ENCODE measurements at places on chromosomes 1 and 21.

DNA sequence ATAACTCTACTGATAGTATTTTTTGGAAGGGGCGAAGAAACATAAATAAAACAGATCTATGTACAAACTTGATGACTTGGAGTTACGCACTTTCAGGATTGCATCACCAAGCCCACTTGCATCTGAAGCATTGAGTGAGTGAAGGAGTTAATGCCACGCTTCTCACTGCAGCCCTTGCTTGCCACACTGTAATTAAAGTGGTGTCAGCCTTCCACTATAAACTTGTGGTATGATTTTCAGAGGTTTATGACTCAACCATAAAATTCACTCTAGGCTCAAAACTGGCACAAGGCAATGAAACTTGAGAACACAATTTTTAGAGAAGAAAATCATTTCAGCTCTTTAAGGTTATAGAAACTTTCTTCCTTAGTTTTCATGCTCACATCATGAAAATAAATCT lies 93.9 kb upstream of the PRMT6 start:
- DNase-seq = no peak

DNA sequence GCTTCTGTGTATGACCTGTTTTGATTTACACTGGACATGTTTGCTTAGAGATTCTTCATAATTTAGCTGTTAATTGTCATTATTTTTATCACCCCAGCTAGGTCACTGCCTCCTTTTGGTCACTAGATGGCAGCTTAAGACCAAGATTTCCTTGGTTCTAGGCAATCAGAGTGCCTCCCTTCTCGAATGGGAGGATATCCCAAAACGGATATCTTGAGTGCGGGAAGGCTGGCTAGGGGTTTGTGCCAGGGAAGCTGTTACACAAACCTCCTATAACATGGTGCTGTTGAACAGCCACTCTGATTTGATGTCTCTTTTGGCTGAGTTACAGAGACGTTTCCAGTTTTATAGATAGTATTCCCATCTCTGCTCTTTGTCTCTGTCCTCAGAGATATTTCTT lies 283.5 kb downstream of the S1PR1 start:
- no peak for DNase-seq

GRCh38 chr1:53731043-53731600 lies 7.8 kb downstream of the GLIS1 start:
- no peak for DNase-seq

DNA sequence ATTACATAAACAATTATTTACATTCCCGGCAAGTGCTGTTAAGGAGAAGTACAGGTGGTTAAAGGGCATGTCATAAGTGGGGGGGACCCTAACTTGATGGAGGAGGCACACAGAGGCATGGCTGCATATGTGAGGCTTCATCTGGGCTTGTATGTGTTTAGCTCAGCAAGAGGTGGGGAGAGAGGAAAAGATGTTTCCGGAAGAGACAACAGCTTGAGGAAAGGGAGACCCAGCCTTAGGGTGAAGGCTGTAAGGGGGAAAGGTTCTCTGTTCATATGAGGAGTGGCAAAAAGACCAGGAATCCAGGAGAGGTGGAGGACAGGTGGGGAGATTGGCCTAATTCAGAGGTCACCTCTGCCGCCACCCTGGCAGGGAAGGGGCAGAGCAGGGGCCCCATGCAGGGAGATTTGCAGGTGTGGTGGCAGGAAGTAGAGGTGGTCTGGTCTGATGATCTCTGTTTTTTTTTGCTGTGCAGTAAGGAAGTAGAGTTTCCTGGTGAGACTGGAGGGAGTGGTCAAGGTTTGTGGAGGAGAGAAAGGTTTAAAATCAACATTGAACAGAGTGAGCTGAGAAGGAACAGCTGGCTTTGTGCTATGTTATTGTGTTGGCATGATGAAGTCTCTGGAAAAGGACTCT lies 9.0 kb downstream of the TRAF5 start:
- no peak for DNase-seq

- DNase-seq = no peak
Observed at GRCh38 chr1:160550572-160551034, 27.5 kb upstream of the SLAMF6 start.

GRCh38 chr1:119651133-119651532 lies 3.1 kb upstream of the ZNF697 start:
- no peak for DNase-seq

DNA sequence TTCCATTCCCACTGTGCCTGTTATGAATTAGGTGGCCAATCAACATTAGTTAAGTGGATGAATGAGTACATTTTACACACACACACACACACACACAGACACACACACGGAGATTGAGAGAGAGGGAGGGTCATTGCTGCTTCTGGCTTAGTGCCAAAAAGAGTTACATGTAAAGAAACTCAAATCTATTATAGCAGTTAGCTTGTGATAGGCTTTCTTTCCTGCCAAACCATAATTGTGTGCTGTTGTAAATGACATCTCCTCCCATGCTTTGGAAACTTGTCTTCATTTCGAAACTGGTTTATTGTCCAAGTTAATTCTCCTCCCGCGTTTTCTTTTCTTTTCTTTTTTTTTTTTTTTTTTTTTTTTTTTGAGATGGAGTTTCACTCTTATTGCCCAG lies 1.4 kb upstream of the MT1HL1 start:
- DNase-seq = no peak

GRCh38 chr1:245858022-245858721 lies 648.9 kb downstream of the SMYD3 start:
- DNase-seq = no peak

GRCh38 chr1:27392096-27392777 lies at the start of gene GPR3:
TSS of gene GPR3 (plus strand) at chr1:27392622. CDS start at chr1:27393799, 1,177 bp downstream.
- peak; percentile 50 for DNase-seq

DNA sequence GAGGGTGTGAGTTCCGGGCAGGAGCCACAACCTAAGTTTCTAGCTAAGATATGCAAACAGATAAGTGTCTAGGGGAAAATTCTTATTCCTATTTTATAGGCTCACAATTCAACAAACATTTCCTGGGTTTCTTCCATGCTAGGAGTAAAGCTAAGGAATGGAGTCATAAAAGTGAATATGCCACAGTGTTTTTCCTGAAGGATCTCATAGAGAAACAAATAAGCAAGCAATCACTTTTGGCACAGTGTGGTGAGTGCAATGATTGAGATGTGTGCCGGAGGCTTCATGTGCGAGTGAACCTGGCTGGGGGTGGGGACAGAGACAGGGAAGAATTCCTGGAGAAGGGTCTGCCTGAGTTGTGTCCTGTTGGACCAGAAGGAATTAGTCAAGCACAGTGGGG lies 147.4 kb downstream of the TENT5C start:
- no peak for DNase-seq

DNA sequence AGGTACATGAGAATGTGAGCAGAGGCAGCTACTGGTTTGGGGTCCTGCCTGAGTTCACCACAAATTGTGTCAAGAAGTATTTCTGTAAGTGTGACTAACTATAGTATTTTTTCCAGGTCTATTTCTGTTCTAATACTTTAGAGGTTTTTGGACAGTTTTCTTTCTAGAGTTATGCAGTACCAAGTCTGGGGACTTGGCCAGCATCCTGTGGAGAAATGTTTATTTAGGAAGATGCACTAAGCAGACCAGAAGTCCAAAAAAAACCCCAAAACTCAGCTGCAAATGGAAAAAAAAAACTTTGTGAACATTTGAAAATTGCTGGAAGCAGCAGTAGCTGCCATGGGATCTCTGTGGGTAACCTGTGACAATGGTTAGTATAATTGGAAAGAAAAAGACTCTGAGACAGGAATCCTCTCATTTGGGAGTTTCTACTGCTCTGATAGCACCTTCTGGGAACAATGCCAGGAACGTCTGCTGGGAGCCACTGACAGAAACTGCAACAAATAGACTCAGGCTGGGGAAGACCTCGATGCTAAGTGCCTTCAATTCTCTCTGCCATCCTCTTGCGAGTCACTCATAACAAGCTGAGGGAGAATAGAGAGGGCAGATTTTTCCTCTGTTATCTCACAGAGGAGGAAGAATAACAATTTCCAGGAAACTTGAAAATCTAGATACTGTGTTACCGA lies 37.6 kb downstream of the OR10R2 start:
- DNase-seq = no peak

DNA sequence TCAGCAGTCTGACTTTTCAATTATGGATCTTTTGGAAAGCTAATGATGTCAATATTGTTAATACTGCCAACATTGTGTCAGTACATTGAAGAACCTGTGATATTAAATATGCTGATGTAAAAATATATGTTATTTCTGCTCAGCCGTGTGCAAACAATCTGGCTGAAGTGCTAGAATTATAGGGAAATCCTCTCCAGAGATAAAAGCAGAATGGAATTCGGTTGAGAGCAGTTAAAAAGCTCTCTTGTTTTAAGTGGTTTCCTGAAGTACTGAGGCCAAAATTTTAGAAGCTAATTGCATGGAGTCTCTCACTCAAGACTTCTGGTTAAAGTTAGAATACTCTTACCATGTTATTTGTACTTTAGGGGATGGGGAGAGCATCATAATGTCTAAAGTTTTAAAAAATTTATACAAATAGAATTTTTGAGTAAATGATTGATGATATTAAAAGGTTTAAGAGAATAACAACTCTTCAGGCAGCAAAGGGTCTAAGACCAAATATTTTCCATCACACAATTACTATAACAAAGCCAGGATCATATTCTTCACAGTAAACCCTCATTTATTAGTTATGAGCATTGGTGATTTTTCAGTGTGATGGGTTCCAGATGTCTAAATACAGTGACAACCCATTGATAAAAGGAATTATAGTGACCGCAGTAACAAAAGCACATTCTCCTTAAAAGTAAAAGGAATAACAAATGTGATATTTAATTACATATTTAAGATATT lies 834.2 kb upstream of the CXADR start:
- DNase-seq = peak; percentile 69

- no peak for DNase-seq
Observed at GRCh38 chr1:84969489-84970250, 27.2 kb downstream of the MCOLN2 start.

DNA sequence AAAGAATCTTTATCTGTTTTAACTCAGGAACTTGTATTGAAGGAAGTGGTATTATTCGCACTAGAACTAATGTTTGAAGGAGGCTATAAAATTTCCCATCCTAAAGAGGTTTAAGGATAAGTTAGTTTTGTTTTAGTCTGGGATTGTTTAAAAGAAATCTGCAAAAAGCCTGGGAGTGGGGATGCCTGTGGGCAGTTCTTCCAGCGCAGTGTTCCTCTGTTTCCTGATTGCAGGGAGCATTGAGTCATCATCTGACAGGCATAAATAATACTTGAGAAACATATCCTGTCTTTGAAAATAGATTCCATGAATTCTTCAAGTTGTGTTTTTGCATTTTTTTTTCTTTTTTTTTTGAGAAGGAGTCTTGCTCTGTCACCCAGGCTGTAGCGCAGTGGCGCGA lies 350.8 kb upstream of the PTBP2 start:
- no peak for DNase-seq

DNA sequence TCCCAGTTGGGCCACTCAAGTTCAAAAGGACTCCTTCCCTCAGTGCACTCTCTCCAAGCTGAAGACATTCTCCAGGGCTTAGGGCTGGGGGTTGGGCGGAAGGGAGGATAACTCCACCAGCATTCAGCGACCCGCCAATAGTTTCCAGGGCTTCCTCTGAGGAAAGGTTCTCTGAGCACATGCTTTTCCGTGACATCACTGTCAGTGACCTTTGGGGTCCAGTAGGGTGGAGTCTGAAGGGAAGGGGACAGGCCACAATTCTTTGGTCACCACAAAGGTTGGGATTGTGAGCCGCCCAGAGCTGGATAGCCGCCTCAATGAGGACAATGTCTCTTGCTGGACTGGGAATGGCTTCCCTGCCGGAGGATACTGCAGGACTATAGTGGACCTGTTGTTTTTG lies 22.8 kb upstream of the RXRG start:
- DNase-seq = no peak

- DNase-seq = no peak
Observed at GRCh38 chr1:222909586-222909985, 94.7 kb downstream of the DISP1 start.

DNA sequence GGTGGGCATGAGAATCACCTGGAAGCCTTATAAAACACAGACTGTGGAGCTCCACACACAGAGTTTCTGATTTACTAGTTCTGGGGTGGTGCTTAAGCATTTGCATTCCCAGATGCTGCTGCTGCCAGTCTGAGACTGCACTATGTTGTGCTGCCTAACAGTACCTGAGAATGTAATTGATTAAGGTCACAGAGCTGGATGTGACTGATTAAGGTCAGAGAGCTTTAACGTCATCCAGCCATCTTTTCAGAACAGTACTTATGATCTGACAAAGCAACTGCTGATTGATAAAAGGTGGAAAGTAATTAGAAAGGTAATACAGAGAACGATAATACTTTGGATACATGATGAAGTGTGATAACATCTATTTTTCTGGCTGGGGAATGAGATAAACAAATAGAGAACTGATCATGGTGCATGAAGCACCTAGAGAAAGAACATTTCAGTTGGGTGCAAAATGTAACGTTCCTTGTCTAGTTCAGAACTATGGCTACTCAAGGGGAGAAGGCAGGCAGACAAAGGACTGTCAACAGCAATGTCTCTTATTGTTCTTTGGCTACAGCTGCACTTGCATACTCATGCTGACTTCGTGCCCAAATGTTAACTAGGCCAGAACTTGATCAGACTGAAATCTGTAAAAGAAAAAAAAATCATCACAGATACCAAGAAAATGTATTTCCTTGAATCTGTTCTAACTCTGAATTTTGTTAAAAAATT lies 3.7 kb upstream of the UCK2 start:
- DNase-seq = no peak

DNA sequence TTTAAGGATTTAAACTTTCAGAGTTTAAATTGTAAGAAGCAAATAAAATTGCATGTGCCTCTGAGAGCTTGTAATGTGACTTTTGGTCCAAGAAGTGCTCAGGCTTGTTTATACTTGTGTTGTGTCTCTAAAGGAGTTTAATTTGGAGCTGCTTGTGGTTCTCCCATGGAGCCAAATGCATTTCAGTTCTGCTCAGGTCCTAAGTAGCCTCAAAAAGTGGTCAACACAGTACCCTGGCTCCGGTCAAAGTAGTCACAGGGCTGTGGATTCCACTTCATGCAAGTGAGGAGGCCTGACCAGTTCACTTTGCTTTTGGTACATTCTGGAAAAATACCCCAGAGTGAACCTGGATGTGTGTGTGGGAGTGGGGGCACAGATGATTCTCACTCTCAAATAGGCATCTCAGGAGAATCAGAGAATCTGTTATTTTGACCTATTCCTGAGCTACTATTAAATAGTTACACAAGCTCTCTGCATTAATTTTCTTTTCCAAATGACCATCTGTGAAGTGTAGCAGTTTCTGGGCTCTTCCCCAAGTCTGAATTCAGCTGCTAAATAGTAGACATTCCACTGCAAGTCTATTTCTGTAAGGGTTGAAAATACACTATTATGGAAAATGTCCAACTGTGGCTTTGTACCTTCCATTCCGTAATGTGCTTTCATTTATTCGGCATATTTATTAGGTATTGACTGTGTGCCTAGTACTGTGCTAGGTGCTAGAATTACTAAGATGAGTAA lies 31.7 kb upstream of the AGO1 start:
- DNase-seq = no peak

DNA sequence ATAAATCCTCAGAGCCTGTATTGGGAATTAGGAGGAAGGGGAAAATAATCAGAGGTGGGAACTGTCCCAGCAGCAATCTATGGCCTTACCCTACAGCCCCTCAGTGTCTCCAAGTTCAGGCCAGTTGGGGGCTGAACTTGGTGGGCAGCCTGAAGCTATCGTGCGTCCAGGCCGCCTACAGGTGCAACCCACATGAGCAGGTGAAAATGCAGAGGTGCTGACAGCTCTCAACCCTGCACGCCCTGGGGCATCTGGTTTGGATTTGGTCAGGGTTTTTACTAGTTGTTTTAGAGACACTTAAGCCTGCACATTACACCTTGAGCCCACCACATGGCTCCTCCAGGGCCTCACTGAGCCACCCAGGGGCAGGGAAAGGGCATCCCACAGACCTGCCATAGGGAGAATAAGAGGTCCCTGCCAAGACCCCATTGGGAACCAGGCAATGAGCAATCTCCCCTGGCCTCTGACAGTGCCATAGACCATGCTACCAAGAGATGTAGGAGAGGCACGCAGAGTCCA lies 209.5 kb downstream of the FOXD2 start:
- DNase-seq = no peak

Measured in NCI-H187 treated with DMSO at 0.1 percent for 48 hours (cell line).